Skeletal muscle tissue (tissue), 5 donors: ENCODE measurements at places on chromosomes 2 and 18. TPM values are rescaled to one million over a fixed set of nuclear protein-coding genes. Genes with fewer than 3 reads are reported as not detected.

The RAB17 gene
- 1.0 TPM for total RNA-seq

The STAT4 gene
- 2.6 TPM for total RNA-seq

The L3MBTL4 gene
- 5.2 TPM for total RNA-seq

The TRAK2 gene
- 32.9 TPM for total RNA-seq

The KCNE4 gene
- total RNA-seq: 7.3 TPM

The TWIST2 gene
- total RNA-seq: 6.8 TPM

The NEURL3 gene
- not detected for total RNA-seq

The LHCGR gene
- total RNA-seq: 4.2 TPM

The KCNJ13 gene
- total RNA-seq: not detected

The TNP1 gene
- not detected for total RNA-seq

The DNER gene
- total RNA-seq: 1.6 TPM

The C1QL2 gene
- total RNA-seq: not detected

The MFSD2B gene
- total RNA-seq: 0.52 TPM

The UGT1A8 gene
- total RNA-seq: not detected

The ZNF804A gene
- total RNA-seq: under 0.01 TPM

The DUSP2 gene
- total RNA-seq: 4.2 TPM
